ENCODE measurements at places on chromosomes 4 and X. TPM values are rescaled to one million over a fixed set of nuclear protein-coding genes. Genes with fewer than 3 reads are reported as not detected.

AP1AR gene
- 26.3 TPM for total RNA-seq

RHOH gene
- not detected for total RNA-seq

NKAP gene
- total RNA-seq = 3.7 TPM

GYPE gene
- 0.49 TPM for total RNA-seq

FAM114A1 gene
- total RNA-seq = 117 TPM

XK gene
- total RNA-seq = under 0.01 TPM

GLOD5 gene
- not detected for total RNA-seq

ODAPH gene
- total RNA-seq = not detected

AFF2 gene
- 0.26 TPM for total RNA-seq

ARHGEF6 gene
- 8.2 TPM for total RNA-seq

CT47B1 gene
- total RNA-seq = not detected

AMBN gene
- not detected for total RNA-seq

SNCA gene
- 120 TPM for total RNA-seq

ALAS2 gene
- not detected for total RNA-seq

RHOXF2B gene
- total RNA-seq = not detected

GRCh38 chr4:108529984-108530905 lies 90.1 kb upstream of the RPL34 start:
- no peak for DNase-seq

GRCh38 chrX:103356130-103356798 lies at the start of gene TCEAL9:
TSS of gene TCEAL9 (plus strand) at chrX:103356506. CDS start at chrX:103357685, 1,179 bp downstream.
- DNase-seq = peak; percentile 67

GRCh38 chr4:171599628-171600027 lies 213.6 kb upstream of the GALNTL6 start:
- DNase-seq = no peak

GRCh38 chr4:16250661-16251365 lies 24.5 kb upstream of the TAPT1 start:
- no peak for DNase-seq

DNA sequence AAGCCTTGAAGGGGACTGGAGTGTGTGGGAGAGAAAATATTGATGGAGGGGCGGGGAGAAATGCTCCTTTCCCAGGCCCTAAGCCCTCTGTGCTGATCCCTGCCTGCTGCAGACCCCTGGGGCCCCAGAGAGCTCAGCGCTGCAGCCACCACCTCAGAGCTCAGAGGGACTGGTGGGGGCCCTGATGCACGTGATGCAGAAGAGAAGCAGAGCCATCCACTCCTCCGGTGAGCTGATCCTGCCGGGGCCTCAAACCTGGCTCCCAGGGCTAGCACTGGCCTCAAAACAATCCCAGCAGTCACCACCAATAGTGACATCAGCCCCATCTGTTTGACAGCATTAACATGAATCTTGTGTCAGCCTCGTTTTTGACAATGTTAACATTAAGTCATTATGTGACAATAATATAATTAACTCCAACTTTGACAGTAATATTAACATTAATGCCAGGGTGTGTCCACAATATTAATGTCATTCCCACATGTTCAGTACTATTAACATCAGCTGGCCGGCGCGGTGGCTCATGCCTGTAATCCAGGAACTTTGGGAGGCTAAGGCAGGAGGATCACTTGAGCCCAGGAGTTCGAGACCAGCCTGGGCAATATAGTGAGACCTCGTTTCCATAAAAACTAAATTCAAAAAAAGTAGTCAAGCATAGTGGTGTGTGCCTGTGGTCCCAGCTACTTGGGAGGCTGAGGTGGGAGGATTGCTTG lies 5.8 kb downstream of the WAS start:
- no peak for DNase-seq

DNA sequence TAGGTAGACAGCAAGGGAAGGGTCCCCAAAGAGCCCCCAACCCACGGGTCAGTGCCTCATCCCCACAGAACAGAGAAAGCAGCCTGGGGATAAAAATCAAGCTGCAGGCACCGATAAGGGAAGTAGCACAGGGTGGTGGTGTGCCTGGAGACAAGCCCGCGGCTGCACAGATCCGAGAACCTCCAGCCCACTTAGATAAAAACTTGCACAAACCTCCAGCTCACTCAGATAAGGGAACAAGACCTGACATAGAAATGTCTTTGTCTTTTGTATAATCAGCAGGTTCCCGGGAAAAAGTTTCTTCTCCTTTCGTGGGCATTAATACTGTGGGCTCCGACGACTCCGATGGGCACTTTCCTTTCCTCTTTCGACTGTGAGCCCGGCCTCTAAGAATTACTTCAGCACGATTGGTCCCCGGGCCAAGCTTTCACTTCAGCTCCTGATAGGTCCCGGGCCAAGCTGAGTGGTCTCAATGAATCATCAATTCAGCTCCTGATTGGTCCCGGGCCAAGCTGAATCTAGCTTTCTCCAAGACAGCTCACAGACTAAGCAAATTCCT lies 32.4 kb downstream of the PRDX4 start:
- DNase-seq = peak; percentile 11

GRCh38 chr4:168662297-168662984 lies 165.6 kb downstream of the PALLD start:
- no peak for DNase-seq

DNA sequence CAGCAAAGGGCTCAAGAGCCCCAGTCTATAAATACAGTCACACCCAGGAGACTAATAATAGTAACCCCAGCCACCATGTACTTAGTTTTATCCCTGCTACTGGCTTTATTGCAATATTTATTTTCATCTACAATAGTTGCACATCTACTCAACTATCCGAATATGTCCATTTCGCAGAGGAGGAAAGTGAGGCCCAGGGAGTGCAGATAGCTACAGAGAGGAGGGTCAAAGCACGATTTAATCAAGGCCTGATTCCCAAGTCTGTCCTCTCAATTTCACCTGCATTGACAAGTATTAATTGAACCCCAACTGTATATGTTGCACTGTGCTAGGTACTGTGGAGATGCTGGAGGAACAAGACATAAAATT lies 4.0 kb upstream of the PLP2 start:
- no peak for DNase-seq

DNA sequence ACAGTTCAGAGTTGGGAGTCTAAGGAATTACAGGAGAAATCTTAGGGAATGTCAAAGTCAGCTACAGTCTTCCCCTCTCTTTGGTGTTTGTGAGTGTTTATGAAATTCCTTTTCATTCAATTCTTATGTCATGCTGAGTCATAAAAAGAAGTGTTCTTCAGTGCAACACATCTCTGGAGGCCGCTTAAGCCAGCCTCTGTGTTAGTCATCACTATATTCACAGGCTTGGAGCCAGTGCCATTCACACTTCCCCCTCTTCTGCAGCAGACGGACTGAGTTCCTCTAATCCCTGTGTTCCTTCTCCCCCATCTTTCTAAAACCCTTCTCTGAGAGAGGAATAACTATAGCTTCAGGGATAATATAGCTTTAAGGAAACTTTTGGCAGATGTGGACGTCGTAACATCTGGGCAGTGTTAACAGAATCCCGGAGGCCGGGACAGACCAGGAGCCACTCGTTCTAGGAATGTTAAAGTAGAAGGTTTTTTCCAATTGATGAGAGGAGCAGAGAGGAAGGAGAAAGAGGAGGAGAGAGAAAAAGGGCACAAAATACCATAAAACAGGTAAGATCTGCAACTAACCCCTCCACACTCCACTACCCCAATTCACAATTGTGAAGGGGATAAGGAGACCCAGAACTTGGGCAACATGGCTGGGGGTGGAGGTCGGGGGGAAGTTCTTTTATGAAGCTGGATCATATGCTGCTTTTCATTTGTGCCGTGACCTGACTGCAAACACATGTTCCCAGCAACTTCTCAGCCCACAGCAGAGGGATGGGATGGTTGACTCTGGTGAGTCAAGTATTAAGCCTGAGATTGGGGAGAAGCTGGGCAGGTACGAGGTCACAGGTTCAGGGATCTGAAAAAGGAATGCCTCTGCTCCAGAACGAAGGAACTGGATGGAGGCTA lies at the start of gene SRPX2:
Gene SRPX2 (plus strand): TSS at position 244 of the 905 bp plus-strand sequence. CDS start 2,124 bp downstream, outside the sequence.
- DNase-seq = peak; percentile 71

- peak; percentile 30 for DNase-seq
Measured at GRCh38 chr4:90317785-90318184, 190.6 kb downstream of the CCSER1 start.

DNA sequence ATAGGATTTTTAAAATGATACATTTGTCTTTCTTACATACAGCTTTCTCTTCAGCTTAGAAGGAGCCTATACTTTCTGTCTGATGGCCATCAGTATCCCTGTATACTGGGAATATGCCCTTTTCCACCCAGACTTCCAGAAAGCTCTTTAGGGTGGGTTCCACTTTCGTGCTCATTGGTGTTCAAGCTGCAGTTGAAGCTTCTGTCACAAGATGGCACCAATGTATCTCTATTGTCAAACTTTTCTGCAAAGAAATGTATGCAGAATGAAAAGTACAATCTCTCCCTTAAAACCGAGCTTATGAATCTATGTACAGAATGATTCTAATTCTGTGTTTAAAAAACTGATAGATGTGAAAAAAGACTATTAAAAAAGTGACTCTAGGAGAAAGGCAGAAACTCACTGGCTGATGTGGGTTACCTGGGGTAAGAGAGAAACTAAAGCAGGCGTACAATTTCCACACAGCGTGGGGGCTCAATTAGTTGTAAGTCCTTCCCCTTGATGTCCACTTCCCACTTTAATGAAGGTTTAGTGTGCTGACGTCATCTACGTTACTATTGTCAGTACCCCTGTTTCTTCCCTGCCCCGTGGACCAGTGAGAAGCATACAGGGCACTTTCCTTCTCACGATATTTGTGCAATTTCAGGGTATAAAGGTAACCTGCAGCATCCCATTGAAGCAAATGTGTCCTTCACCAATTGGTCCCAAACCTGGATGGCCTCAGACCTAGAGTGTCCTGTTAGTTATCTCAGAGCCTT lies 57.3 kb upstream of the TCEAL2 start:
- no peak for DNase-seq

DNA sequence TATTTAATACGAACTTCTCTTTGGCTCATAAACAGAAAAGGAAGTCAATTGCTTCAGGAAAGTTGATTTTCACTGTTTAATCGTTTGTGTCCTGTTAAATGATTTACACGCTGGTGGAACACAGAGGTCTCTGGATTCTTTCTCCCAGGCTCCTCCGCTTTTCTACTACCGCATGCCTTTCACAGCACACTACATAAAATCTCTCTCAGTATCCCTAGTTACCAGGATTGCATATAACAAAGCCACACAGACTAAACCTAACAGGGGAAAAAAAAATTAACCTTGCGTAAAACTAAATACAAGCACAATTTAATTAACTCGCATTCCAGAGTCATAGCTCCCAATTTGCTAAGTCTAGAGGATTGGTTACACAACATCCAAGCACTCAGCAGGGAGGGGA lies 133.9 kb downstream of the CORIN start:
- DNase-seq = no peak

- DNase-seq = no peak
Measured at GRCh38 chrX:39758791-39759525, 338.8 kb downstream of the BCOR start.

- DNase-seq = no peak
Measured at GRCh38 chrX:10514891-10515290, 105.5 kb downstream of the MID1 start.

GRCh38 chr4:157072002-157072401 lies 3.9 kb upstream of the GLRB start:
- DNase-seq = no peak

DNA sequence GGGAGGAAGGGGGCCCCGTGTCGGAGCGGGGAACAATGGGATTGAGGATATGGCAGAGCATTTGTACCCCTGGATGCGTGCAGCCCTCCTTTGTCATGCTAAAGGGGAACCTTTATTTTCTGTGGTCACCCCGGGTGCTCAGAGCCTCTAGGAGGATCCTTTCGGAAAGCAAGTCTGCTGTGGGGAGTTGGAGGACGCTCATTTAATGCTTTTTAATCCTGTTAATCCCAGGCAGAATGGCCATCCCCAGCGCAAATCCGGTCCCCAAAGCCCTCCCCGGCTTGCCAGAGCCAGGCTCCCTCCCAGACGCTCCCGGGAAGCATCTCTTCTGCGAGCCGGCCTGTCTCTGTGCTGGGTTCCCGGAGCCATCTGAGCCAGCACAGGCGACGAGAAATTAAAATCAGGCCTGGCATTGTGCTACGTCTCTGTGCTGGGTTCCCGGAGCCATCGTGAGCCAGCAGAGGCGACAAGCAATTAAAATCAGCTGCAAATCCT lies 113.2 kb upstream of the PPP2R3B start:
- no peak for DNase-seq

GRCh38 chr4:35970366-35970960 lies 273.9 kb downstream of the ARAP2 start:
- DNase-seq = no peak

DNA sequence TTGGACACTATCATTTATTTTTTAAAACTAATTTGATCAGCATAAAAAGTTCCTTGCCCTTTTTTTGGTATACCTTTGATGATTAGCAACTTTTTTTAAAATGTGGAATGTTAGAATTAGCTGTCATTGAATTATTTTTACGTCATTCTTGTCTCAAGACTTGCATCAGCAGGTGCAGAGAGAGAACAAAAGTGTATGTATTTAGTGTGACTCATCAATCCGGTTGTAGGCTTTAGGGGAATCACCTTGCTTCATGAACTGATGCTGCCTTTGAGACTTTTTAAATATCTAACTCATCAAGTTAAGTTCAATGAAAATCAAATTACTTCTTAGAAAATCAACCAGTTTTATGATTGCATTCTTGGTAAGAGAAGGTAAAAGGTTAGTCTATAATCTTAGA lies 125.1 kb downstream of the ARX start:
- DNase-seq = no peak

- no peak for DNase-seq
Measured at GRCh38 chrX:27715610-27716009, 92.2 kb upstream of the MAGEB10 start.

DNA sequence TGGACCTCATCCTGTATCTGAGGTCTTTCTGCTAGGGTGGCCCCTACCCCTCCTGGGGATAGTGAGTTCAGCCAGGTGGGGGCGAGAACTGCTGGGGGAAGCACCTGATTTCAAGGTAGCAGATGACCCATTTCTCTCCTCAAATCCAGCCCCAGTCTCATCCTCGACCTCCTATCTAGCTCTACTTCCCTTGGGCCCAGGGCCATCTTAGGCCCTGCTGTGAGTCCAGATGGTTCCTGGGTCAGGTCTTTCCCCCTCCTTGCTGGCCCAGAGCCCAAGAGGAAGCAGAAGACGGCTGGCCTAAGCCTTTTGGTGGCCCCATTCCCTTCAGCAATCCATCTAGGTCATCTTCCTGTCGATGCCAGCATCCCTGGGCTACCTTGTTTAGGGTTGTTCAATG lies 3.3 kb downstream of the CDK16 start:
- no peak for DNase-seq

GRCh38 chr4:112128452-112128851 lies 16.8 kb upstream of the FAM241A start:
- no peak for DNase-seq

GRCh38 chr4:16264798-16265197 lies 38.5 kb upstream of the TAPT1 start:
- DNase-seq = no peak
